ENCODE measurements at places on chromosomes 3 and 15. TPM values are rescaled to one million over a fixed set of nuclear protein-coding genes. Genes with fewer than 3 reads are reported as not detected.

The UPK1B gene
- not detected for total RNA-seq

The SERP1 gene
- total RNA-seq, result 236 TPM

The SPCS1 gene
- total RNA-seq, result 36.6 TPM

The SPSB4 gene
- total RNA-seq, result not detected

The PRSS50 gene
- total RNA-seq, result not detected

The RTP3 gene
- not detected for total RNA-seq

The NR2E3 gene
- 0.09 TPM for total RNA-seq

The CPOX gene
- 18.9 TPM for total RNA-seq

All from endothelial cell of coronary artery (primary cell).